Aorta (tissue), 5 donors: ENCODE measurements at places on chromosomes 6 and 20.

DNA sequence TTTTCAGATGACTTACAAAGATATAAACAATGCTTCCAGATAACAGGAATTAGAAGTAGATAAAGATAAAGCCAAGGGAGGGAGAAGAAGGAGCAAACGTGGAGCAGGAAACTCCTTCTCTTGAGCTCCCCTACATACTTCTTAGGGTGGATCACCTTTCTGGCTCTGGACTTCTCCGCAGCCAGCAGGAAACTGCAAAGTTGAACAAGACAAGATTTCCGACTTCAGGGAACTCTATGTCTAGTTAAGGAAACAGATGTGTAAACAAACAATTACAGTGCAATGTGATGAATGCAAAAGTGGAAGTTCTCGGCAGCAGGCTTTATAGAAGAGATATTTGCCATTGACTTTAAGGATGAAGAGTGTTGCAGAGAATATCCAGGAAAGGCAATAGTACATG is 134.0 kb upstream of the MARCKS start:
- no peak for DNase-seq

DNA sequence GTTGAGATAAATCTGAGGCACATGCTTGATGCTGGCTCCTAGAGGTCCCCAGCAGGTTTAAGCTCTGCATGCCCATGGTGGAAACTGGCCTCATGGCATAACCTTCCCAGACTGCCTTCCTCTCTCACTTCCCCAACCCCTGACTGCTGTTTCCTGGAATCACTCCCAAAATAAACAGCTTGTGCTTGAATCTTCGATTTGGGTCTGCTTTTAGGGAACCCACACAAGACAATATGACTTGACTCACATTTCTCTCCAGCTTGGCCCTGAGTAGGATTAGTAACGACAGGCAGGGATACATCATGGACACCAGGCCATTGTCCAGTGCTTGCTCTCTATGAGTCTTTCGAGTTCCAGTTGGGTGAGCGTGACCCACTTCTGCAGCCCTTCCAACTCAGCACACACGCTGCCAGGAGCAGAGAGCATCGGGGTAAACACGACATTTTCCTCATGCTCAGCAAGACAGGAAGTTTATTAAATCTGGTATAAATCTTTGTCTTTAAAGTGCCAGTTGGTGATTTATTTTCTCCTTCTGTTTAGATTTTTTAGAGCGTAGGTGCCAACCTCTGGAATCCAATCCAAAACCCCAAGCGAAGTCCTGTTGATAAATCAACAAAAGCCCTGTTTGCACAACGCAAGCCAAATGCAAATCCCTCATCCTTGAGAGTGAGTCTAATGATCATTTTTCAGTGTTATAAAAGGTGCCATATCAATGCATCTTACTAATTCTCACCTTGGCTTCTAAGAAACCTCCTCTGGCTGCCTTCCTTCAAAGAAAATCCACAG is 135.0 kb downstream of the FOXA2 start:
- no peak for DNase-seq

- DNase-seq: no peak
Observed at GRCh38 chr6:143221698-143222097, 161.0 kb downstream of the AIG1 start.

GRCh38 chr6:152863618-152864326 is 113.2 kb downstream of the VIP start:
- DNase-seq: peak; percentile 65

- no peak for DNase-seq
Observed at GRCh38 chr6:159005436-159005835, 5.4 kb upstream of the RSPH3 start.

DNA sequence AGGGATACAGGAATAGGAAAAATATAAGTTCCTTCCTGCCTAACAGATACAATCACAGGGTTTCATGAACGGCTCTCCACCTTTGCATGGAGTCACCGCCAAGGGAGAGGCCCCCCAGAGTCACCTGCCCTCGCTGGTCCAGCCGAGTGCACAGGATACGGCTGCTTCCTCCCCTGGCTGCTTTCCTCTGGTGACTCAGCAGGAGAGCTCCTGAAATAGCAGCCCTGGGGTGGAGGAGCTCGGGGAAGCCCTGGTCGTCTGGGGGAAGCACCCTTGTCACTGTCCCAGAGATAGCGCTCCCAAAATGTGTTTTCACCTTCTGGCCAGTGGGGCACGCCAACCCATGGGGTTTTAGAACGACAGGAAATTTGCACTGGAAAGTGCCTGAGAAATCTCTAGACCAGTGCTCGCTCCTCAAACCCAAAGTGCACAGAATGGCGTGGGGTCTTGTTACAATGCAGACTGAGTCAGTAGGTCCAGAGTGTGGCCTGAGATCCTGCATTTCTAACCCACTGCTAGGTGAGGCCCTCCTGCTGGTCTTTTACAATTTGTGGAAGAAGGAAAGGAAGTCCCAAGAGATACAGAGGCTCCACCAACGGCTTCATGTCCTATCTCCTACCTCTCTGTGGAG is 35.9 kb upstream of the FAM50B start:
- peak; percentile 86 for DNase-seq

GRCh38 chr6:9841886-9842725 is 572.8 kb downstream of the TFAP2A start:
- DNase-seq: no peak

DNA sequence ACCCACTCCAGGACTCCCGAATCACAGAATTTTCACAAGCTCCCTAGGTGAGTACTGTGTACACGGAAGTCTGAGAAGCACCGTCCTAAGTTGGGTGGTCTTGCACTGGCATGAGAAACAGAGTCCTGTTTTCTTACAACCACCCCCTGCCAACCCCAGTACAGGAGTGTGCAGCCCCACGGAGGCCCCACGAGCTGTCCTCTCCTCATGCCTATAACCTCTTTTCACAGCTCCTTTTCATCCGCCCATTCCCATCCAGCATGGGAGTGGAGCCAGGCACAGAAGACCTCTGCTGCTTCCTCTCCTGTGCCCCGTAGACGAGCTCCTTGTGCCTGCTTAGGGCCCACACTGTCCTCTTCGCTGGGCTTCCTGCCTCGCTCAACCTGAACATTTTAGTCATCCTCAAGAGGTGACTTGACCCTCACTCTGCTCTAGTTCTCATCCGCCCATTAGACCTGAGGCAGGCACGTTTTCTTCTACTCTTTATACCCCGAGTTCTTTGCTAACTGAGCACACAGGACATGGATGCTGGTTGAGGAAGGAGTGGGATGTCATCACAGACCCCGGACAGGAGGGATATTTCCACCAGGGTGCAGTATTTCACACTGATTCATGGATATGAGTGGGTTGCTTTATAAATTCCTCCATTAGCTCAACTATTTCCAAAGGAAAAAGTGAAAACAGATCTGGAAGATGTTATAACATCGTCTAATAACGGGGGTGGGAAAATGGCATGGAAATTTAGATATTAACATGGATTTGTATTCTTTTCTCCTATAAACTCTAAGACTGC is 160.5 kb downstream of the TTLL2 start:
- no peak for DNase-seq

DNA sequence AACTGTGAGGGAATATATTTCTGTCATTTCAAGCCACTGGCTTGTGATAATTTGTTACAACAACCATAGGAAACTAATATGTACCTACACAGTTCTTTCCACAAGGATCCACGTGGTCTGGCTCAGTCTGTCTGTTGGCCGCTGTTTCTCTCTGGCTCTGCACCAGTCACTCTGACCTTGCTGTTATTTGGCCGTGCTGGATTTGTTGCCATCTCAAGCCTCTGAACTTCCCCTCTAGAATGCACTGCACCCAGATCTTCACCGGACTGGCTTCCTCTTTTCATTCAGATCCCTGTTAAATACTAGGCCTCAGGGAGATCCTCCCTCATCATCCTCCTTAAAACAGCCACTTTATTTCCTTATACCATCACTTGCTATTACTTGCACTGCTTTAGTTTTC is 446.8 kb downstream of the TFAP2B start:
- no peak for DNase-seq

- no peak for DNase-seq
Observed at GRCh38 chr6:119442776-119443184, 93.2 kb upstream of the MAN1A1 start.

- DNase-seq: peak; percentile 79
Observed at GRCh38 chr20:6768228-6769140, 998 bp downstream of the BMP2 start.
